Natural killer cell (primary cell): ENCODE measurements at places on chromosomes 6 and 20.

DNA sequence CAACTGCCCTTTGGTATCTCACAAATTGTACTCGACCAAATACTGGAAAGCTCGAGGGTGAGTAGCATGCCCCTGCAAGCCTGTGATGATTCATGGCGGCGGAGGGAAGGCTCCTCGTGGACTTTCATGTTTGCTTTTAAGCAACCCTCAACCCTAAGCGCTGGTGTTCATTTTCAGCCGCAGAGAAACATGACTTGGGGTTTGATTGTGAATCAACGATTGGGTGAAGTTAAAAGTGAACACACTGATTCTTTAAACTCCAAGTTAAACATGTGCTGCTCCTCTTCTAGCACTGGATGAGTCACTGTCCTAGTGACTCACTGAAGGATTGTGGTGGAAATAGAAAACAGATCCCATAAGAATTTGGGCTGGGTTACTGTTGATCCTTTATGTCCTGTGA, 8.3 kb downstream of the CD109 start:
- no peak for DNase-seq
- no peaks in the 10 kb centered on the region for H3K4me1 ChIP-seq
- no peaks in the 10 kb centered on the region for H3K36me3 ChIP-seq
- no peak overlapping the region for H3K4me3 ChIP-seq
- no peaks in the 10 kb centered on the region for H3K27me3 ChIP-seq
- H3K27ac ChIP-seq, result no peak overlapping the region

DNA sequence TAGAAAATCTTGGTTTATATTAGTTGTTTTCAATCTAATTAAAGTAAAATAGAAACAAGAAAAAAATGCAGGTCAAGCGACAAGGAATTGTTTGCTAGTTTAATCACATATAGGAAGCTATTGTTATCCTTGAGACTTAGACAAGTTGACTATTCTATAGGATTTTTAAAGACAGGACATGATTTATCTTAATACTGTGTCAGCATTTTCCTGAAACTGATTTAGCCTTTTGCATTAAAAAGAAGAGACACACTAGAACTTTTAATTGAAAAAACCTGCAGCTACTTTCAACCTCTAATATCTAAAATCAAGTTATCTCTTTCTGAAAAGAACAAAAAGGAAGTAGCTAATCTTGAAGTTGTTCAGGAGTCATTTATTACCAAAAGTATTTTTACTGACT, 246.2 kb downstream of the PHF3 start:
- no peaks in the 10 kb centered on the region for H3K27me3 ChIP-seq
- no peak for DNase-seq
- no peaks in the 10 kb centered on the region for H3K36me3 ChIP-seq
- no peak overlapping the region for H3K27ac ChIP-seq

GRCh38 chr6:143937668-143937970, 70.4 kb downstream of the PLAGL1 start:
- H3K4me3 ChIP-seq, result no peak overlapping the region
- no peaks in the 10 kb centered on the region for H3K36me3 ChIP-seq
- DNase-seq, result no peak
- H3K27me3 ChIP-seq, result no peaks in the 10 kb centered on the region

DNA sequence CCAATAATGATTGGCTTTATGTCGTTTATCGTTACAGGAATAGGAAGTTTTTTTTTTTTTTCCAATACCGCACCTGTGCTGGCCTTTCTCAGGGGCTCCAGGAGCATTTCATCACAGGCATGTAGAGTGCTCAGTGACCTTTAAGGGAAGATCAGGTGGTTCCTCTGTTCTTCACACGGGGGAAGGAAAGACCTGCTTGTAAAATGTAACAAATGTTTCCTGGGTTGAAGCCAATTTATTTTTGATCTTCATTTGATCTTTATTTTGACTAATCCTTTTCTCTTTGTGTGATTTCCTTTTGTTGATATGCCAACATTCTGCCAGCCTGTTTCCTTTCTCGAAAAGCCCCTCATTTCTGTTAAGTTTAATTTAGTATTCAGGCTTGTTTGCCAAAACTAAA, 61.9 kb upstream of the HBS1L start:
- H3K4me1 ChIP-seq, result no peaks in the 10 kb centered on the region
- no peak overlapping the region for H3K4me3 ChIP-seq
- H3K27me3 ChIP-seq, result no peaks in the 10 kb centered on the region
- no peak overlapping the region for H3K27ac ChIP-seq

DNA sequence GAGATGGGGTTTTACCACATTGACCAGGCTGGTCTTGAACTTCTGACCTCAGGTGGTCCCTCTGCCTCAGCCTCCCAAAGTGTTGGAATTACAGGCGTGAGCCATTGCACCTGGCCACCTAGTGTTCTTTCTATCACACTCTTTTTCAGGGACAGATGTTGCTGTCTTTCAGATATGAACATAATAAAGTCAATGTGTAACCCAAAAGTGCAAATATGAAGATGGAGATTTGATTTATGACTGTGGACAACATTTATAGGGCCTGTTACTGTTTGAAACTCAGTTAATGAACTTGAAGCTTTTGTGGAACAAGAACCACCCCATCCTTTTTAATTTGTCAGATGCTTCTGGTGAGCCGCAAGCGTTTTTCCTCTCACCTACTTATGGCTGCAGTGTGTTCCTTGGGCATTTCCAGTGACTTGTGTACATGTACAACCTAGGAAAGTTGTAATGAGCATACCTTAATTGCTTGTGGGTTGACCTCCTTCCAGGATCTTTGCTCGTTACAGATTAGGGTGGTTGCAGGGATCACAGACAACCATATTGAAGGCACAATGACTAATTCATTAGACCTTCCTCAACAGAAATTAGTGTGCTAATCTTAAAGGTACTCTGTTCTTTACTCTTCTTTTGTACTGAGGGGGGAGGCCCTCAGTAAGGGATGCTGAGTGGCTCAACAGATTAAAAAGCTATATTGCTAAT, 6.8 kb downstream of the TBPL1 start:
- H3K27me3 ChIP-seq, result no peaks in the 10 kb centered on the region
- H3K4me3 ChIP-seq, result no peak overlapping the region
- peaks cover 17% of the 10 kb centered on the region for H3K4me1 ChIP-seq
- no peak overlapping the region for H3K27ac ChIP-seq
- DNase-seq, result no peak
- H3K36me3 ChIP-seq, result no peaks in the 10 kb centered on the region

DNA sequence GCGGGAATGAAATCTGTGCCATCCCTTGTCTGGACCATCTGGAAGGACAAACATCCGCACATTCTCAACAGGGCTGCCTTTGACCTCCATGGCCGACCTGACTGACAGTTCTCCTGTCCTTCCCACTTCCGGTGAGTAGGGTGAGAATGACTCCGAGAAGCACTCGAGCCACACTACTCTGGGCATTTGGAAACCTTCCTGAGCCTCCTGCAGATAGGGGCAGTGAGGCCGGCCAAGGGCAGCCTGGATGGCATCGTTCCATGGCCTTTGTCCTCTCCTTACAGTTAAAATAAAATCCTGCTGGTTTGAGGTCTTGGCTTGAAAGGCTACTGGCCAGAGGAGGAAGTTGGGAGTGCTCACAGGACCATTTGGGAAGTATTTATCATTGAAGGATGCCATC, 70.9 kb upstream of the QKI start:
- no peaks in the 10 kb centered on the region for H3K4me1 ChIP-seq
- no peak overlapping the region for H3K27ac ChIP-seq
- no peak overlapping the region for H3K4me3 ChIP-seq
- no peaks in the 10 kb centered on the region for H3K27me3 ChIP-seq
- no peak for DNase-seq

DNA sequence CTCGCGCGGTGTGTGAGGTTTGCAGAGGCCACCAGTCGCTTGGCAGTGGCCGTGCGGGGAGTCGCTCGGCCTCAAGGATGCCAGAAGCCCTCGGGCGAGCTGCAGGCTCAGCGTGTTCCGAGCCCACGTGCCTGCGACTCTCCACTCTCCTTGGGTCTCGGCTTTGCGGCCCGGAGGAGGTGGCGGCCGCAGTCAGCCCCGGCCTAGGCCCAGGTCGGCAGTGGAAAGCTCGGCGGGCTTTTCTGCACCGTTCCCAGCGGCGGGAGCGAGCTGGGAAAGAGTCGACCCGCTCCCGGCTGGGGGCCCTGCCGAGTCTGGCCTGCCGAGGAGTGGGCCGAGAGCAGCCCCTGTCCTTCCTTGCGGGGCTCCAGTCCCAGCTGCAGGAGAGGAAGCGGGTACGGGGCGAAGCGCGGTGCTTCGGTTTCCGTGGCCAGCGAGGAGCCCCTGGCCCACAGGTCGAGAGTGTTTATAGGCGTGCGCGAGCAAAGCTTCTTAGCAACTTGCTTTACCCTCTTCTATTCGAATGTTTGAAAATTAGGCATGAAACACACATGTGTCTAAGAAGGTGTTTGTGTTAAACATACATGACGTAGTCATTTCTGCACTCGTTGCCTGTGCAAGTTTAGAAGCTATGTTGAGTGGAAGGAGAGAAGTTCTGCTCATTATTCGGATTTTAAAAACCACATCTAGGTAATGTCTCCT, 5.6 kb downstream of the FOXC1 start:
- H3K36me3 ChIP-seq, result no peaks in the 10 kb centered on the region
- peaks cover 27% of the 10 kb centered on the region for H3K4me1 ChIP-seq
- DNase-seq, result no peak
- H3K27me3 ChIP-seq, result peaks cover 51% of the 10 kb centered on the region
- H3K27ac ChIP-seq, result no peak overlapping the region

DNA sequence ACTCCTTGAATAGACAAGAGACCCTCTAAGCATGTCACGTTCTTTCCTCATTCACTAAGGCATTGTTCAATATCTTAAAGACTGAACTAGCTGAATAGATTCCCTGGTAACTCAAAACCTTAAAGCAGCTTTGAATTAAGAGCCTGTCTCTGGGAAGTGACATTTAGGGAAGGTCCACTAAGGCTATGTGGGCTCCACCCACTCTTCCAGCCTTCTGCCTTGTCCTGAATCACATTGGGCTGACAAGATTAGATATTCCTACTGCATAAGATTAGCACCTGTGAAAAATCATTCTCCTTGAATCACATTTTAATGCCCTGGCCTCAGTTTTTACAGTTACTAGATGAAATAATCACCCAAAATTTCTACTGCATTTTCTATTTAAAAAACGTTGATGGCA, 36.3 kb downstream of the CLIC5 start:
- no peaks in the 10 kb centered on the region for H3K4me1 ChIP-seq
- no peak overlapping the region for H3K27ac ChIP-seq
- H3K27me3 ChIP-seq, result no peaks in the 10 kb centered on the region
- H3K36me3 ChIP-seq, result no peaks in the 10 kb centered on the region

DNA sequence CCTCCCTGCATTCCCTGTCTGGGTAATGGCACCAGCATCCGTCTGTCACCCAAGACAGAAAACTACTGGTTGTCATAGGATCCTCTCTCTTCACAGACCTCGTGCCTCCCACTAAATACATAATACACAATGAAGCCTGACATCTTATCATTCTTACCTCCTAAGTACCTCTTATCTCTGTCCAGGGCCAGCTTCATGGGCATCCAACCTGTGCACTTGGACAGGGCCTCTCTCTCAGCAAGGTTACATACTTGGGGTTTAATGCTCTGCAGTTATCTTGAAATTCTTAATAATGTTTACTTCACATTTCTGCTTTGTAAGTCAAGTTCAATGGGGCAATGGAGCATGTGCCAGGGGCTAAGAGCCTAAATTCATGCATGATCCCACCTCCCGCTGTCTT, 30.8 kb upstream of the KLHL31 start:
- no peaks in the 10 kb centered on the region for H3K36me3 ChIP-seq
- DNase-seq, result no peak
- no peak overlapping the region for H3K4me3 ChIP-seq
- no peaks in the 10 kb centered on the region for H3K27me3 ChIP-seq

DNA sequence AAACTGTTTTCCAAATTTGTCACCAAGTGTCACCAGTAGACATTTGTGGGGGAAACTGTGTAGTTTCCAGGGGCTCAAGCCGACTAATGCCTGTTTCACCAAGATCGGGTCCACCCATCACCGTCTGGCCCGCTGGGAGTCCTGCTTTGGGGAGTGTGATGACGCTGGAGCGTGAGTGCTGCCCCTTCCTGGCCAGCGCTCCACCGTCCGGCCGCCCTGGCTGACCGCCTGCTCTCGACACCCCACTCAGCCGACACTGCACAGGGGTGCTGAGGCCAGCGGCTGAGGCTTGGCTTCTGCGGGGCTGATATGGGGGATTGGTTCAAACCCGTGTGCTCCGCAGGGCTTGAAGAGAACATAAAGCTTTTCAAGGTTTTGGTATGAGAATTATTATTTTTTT, 160.1 kb downstream of the SMOC2 start:
- H3K27me3 ChIP-seq, result no peaks in the 10 kb centered on the region
- no peaks in the 10 kb centered on the region for H3K36me3 ChIP-seq
- no peak overlapping the region for H3K4me3 ChIP-seq
- no peak overlapping the region for H3K27ac ChIP-seq

DNA sequence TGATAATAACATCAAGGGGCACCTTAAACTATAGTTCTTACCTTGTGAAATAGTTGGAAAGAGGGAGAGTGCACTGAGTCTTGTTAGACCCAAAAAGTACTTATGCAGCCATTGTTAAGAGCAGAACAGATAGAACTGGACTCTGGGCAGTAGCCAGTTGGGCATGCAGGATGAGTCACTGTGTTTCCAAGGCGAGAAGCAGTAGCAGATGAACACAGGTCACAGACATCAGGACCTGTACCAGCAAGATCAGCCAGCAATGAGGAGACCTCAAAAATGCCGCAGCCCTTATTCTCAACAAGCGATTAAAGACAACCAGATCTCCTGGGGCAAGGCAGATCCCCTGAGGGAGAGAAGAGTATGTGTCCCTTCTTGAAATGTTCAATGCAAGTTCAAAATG, 79.0 kb downstream of the SAMD3 start:
- H3K4me3 ChIP-seq, result no peak overlapping the region
- no peaks in the 10 kb centered on the region for H3K4me1 ChIP-seq

DNA sequence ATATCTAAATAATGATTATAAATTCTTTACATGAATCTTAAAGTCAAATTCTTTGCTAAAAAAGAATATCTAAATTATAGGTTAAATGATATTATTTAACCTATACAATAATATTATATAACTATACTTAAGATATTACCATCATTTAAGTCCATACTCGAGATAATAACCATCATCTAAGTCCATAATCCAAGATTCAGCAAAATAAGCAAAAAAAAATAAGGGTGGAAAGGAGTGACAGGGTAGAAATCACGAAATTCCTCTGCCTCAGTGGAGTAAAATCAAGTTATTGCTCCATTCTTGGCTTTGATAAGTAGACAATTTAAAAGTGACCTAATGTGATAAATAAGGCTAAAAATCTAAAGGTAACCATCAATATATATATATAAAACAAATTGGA, 9.7 kb downstream of the IL17A start:
- H3K27me3 ChIP-seq, result peaks cover 7% of the 10 kb centered on the region
- H3K4me3 ChIP-seq, result no peak overlapping the region
- H3K4me1 ChIP-seq, result no peaks in the 10 kb centered on the region
- H3K36me3 ChIP-seq, result no peaks in the 10 kb centered on the region
- H3K27ac ChIP-seq, result no peak overlapping the region

GRCh38 chr6:124991764-124992295, 29.6 kb downstream of the RNF217 start:
- no peaks in the 10 kb centered on the region for H3K4me1 ChIP-seq
- H3K27me3 ChIP-seq, result no peaks in the 10 kb centered on the region
- no peak overlapping the region for H3K4me3 ChIP-seq
- H3K36me3 ChIP-seq, result no peaks in the 10 kb centered on the region
- H3K27ac ChIP-seq, result no peak overlapping the region
- no peak for DNase-seq

- no peak for DNase-seq
- no peaks in the 10 kb centered on the region for H3K4me1 ChIP-seq
- H3K4me3 ChIP-seq, result no peak overlapping the region
- no peaks in the 10 kb centered on the region for H3K27me3 ChIP-seq
- no peak overlapping the region for H3K27ac ChIP-seq
These were observed 64.7 kb downstream of the SASH1 start for GRCh38 chr6:148407372-148407771.
